Heart left ventricle (tissue), 16 donors: ENCODE measurements at places on chromosomes 6 and 20. TPM values are rescaled to one million over a fixed set of nuclear protein-coding genes. Genes with fewer than 3 reads are reported as not detected.

GRCh38 chr6:156575361-156575760 is 201.8 kb upstream of the ARID1B start:
- no peaks in the 10 kb centered on the region for H3K36me3 ChIP-seq
- no peaks in the 10 kb centered on the region for H3K4me1 ChIP-seq
- no peak for DNase-seq
- no peaks in the 10 kb centered on the region for H3K27me3 ChIP-seq
- no peak overlapping the region for H3K4me3 ChIP-seq

DNA sequence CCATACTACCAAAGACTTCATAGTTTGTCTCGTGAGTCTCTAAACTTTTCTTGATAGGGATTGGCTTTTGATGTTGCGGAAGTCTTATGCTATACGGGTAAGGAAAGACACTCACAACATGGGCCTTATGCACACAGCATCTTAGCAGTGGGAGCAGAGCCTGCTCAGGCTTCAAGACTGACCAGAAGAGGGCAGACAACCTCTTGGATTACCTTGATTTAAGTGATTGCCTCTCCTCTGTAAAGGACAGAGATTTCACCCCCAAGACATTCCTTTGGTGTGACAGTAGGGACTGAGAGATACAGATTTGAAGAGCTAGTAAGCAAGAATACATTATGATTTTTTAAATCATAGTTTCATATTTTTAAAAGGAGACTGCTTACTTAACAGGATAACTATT is 71.0 kb upstream of the SAMD3 start:
- no peak overlapping the region for H3K27ac ChIP-seq
- H3K4me3 ChIP-seq = no peak overlapping the region
- no peaks in the 10 kb centered on the region for H3K27me3 ChIP-seq
- no peaks in the 10 kb centered on the region for H3K36me3 ChIP-seq
- H3K4me1 ChIP-seq = no peaks in the 10 kb centered on the region

GRCh38 chr6:111722179-111722731 is 116.6 kb upstream of the TRAF3IP2 start:
- H3K4me1 ChIP-seq = peaks cover 50% of the 10 kb centered on the region
- H3K27me3 ChIP-seq = no peaks in the 10 kb centered on the region
- H3K36me3 ChIP-seq = peaks cover 12% of the 10 kb centered on the region
- H3K27ac ChIP-seq = no peak overlapping the region
- no peak overlapping the region for H3K4me3 ChIP-seq
- DNase-seq = no peak

GRCh38 chr6:54784011-54784410 is 62.6 kb upstream of the FAM83B start:
- no peak overlapping the region for H3K27ac ChIP-seq
- H3K4me1 ChIP-seq = no peaks in the 10 kb centered on the region
- H3K4me3 ChIP-seq = no peak overlapping the region
- no peak for DNase-seq
- no peaks in the 10 kb centered on the region for H3K36me3 ChIP-seq

GRCh38 chr6:90190752-90191395 is 105.8 kb downstream of the BACH2 start:
- no peak overlapping the region for H3K27ac ChIP-seq
- no peaks in the 10 kb centered on the region for H3K27me3 ChIP-seq
- H3K4me3 ChIP-seq = no peak overlapping the region

GRCh38 chr6:16719488-16719887 is 41.8 kb downstream of the ATXN1 start:
- H3K27me3 ChIP-seq = no peaks in the 10 kb centered on the region
- no peak overlapping the region for H3K4me3 ChIP-seq
- DNase-seq = no peak
- no peaks in the 10 kb centered on the region for H3K36me3 ChIP-seq

GRCh38 chr6:20563377-20563776 is 29.1 kb downstream of the CDKAL1 start:
- no peak overlapping the region for H3K27ac ChIP-seq
- H3K4me3 ChIP-seq = no peak overlapping the region
- no peaks in the 10 kb centered on the region for H3K36me3 ChIP-seq
- H3K4me1 ChIP-seq = no peaks in the 10 kb centered on the region
- DNase-seq = no peak

GRCh38 chr6:26240157-26241032 is 124.6 kb upstream of the BTN3A2 start:
- H3K36me3 ChIP-seq = no peaks in the 10 kb centered on the region
- H3K27me3 ChIP-seq = peaks cover 46% of the 10 kb centered on the region
- peak overlapping the region; percentile 73 for H3K27ac ChIP-seq
- peak overlapping the region; percentile 51 for H3K4me3 ChIP-seq
- DNase-seq = peak; percentile 81
- H3K4me1 ChIP-seq = no peaks in the 10 kb centered on the region

DNA sequence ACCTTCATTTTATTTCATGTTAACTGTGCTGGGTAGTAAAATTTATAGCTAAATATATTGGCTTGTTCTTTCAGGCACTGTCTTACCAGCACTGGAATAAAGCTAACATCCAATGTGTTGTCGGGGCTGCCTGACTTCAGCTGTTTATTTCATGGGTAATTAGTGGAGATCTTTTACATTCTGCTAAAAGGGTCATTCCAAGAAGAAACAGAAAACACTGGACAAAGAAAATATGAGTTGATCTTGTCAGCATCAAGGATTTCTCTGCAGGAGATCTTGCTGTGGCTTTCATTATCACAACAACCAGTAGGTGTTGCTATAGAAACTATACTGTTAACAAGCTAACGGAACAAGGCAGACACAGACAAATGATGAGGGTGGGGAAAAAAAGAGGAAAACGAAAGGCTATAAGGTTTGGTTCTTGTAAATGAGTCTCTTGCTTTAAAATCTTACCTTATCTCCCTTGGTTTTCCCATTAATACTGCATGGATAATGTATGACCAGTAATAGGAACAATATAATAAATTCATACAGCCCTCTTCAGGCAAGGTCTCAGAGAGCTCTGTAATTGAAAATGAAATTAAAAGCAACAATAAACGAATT is 206.8 kb downstream of the SIM1 start:
- H3K36me3 ChIP-seq = no peaks in the 10 kb centered on the region
- no peak overlapping the region for H3K27ac ChIP-seq
- no peaks in the 10 kb centered on the region for H3K4me1 ChIP-seq

- no peak for DNase-seq
- no peaks in the 10 kb centered on the region for H3K27me3 ChIP-seq
- no peaks in the 10 kb centered on the region for H3K36me3 ChIP-seq
- peak overlapping the region; percentile 13 for H3K27ac ChIP-seq
These were observed 265.8 kb upstream of the TCF21 start for GRCh38 chr6:133623065-133623464.

DNA sequence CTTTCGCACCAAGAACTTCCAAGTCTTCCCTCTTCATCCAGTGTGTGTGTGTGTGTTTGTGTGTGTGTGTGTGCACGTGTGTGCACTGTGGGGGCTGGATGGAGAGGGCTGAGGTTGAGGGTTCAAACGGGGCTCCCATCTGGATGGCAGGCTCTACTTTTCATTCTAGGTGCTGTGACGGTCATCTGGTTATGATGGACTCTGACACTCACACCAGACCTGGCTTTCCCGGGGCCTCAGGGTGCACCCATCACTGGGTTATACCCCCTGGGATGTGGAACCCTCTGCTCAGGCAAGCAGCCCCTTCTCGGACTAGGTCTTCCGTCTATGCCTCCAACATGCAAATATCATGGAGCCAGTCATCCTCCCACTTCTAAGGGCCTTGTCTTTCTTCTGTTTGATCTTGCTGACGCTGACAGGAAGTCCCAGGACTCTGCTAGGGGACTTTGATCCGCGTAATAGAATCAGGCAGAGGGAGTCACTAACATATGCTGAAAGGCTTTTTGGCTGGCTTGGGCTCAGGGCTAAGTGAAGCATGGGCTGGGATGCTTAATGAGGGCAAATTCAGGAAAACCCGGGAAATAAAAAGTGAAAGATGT is 313.6 kb downstream of the CDC5L start:
- no peaks in the 10 kb centered on the region for H3K27me3 ChIP-seq
- peak overlapping the region; percentile 22 for H3K27ac ChIP-seq
- H3K36me3 ChIP-seq = no peaks in the 10 kb centered on the region

Gene ZNF311
- total RNA-seq = 0.37 TPM

Gene PTPRA
- 42.5 TPM for total RNA-seq

Gene ZBP1
- total RNA-seq = 1.7 TPM

Gene DNAH8
- not detected for total RNA-seq

Gene ULBP3
- 1.8 TPM for total RNA-seq

Gene TTLL9
- not detected for total RNA-seq

Gene GTPBP2
- 26.1 TPM for total RNA-seq

Gene SLC17A2
- total RNA-seq = not detected

Gene CLPSL1
- not detected for total RNA-seq
